Amygdala (tissue), 56 donors: ENCODE measurements at places on chromosomes 1 and 21.

DNA sequence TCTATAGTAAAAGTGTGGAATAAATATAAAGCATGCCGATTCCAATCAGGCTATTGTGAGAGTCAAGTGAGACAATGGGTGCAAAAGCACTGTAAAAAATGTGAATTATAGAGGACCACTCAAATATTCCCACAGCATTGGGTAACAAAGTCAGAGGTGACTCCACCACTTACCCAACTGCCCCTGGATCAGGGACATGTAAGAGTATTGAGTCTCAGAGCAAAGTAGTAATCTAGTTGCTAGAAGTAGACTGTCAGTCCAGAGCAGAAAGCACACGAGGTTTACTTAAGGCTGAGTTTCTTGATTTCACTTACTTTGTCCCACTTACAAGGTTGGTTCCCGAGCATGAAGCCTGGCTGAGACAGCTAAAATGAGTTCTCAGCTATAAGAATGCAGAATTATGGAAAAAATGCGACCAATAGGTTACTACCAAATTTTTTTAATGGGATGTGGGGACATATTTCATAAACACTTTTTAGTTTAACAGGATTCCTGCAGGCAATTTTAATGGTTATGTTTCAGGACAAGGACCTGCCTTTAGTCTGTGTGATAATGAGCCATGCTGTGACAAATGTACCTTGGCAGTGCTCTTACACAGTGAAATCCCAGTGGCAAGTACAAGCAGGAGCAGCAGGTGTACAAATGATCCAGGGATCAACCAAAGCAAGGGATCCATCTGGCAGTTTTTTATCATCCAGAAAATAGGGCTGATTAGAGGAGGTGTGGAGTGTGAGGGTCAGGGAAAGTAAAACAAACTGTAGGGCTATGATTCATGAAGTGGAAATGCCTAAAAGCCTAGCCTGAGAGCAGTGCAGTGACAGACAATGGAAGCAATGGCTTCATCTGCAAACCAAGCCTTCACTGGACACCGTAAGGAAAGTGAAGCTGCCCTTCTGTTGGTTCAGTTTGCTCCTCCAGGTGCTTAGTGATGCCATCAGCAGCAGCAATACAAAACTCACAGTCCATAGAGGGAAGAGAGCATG is 156.2 kb upstream of the SPAG17 start:
- no peak for DNase-seq

GRCh38 chr1:25922056-25922970 is 16.1 kb upstream of the STMN1 start:
- peak; percentile 66 for DNase-seq

DNA sequence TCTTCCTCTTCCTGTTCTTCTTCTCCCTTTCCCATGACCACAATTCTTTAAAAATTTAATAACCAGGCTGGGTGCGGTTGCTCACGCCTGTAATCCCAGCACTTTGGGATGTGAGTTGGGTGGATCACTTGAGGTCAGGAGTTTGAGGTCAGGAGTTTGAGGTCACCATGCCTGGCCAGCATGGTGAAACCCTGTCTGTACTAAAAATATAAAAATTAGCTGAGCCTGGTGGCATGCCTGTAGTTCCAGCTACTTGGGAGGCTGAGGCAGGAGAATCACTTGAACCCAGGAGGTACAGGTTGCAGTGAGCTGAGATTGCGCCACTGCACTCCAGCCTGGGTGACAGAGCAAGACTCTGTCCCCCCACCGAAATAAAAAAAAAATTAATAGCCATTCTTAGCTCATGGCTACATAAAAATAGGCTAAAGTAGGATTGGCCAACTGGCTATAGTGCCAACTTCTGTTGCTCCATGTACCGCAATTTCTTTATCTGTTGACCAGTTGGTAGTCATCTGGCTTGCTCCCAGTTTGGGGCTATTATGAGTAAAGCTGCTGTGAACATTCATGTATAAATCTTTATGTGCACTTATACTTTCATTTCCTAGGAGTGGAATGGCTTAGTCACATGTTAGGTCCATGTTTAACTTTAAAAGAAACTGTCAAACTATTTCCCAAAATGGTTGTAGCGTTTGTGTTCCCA is 136.3 kb downstream of the PEX14 start:
- DNase-seq = no peak

DNA sequence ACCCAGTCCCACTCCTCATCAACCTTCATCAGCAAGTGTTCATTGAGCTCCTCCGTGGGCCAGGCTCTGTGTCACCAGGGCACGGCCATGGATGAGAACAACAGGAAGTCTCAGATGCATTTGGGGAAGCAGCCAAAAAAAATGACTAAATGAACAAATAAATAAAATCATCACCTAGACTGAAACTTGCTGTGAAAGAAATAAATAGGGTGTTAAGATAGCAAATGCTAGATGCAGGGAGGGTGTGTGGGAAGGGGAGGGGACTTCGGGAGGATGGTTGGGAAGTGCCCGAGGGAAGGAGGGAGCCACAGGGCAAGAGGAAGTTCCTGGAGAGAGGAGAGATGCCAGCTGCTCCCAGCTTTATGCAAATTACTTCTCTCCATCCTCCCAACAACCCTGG is 696.7 kb downstream of the PTPRU start:
- DNase-seq = no peak

DNA sequence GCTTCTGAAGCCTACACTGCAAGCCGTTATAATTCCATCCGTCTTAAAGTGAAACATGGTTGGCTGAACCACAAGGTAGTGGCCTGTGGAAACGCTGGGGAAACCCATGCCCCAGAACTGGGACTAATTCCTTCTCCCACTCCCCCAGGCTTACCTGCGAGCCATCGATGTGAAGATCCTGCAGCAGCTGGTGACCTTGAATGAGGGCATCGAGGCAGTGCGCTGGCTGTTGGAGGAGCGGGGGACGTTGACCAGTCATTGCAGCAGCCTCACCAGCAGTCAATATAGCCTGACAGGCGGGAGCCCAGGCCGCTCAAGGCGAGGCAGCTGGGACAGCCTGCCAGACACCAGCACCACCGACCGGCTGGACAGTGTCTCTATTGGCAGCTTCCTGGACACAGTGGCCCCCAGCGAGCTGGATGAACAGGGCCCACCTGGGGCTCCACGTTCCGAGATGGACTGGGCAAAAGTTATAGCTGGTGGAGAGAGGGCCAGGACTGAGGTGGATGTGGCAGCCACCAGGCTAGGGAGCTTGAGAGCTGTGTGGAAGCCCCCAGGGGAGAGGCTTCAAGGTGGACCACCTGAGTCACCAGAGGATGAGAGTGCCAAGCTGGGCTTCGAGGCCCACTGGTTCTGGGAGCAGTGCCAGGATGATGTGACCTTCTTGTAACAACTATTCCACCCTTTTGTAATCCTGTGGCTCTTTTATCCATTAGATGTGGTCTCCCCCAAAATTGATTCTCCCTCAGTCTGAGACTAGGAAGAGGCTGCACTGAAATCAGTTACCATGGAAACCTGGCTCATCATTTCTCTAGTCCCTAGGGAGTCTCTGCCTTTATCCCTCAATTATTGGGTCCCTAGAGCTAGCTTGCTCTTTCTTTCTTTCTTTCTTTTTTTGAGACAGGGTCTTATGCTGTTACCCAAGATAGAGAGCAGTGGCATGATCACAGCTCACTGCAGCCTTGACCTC is 16.7 kb downstream of the LURAP1 start:
- DNase-seq = no peak

DNA sequence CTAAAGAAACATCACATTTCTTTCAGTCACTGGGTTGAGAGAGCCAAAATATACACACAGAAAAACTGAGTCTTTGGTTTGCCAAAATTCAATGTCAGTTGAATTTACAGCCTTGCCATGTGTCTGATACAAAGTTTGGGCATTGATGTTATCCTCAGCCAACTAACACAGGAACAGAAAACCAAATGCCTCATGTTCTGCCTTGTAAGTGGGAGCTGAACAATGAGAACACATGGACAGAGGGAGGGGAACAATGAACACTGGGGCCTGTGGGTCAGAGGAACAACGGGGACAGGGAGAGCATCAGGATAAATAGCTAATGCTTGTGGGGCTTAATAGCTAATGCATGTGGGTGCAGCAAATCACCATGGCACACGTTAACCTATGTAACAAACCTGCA is 39.6 kb upstream of the C21orf91 start:
- DNase-seq = no peak

DNA sequence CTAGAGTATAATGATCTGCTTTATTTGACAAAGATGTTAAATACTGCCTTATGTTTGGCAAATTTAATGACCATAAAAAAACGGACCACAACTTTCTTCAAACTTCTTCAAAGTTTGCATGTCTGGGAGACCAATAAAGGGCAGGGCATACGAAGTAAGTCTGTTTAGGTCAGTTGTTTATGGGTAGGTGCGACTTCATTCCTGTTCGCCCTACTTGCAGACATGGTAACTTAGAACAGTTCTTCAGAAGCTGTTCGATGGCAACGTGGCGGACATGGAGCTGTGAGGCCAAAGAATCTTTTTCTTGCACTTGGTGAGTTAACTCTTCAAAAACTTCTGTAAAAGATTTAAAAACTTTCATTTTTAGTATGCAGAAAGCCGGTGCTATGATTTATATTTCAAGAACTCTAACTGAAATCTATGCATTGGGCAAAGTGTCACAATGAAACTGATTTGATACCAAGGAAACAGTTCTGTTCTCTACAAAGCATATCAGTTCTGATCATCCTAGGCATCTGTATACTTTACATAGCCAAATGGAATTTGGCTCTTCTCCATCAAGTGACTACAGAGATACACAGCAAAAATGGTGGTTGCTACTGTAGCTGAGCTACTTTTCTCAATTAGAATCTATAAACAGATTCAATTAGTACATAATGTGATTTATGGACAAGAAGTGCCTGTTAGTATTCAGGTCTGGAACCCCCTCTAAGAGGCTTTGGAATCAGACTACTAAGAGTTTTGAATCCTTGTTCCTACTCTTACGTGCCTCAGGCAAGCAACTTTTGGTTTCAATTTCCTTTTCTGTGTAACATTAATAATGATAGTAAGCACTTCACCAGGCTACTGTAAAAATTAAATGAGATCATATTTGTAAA is 25.7 kb downstream of the C21orf91 start:
- no peak for DNase-seq

GRCh38 chr21:23471877-23472276 is 2135.4 kb downstream of the MRPL39 start:
- no peak for DNase-seq

- DNase-seq = no peak
Observed at GRCh38 chr1:216332003-216332402, 91.2 kb downstream of the USH2A start.

GRCh38 chr1:211612786-211613107 is 33.8 kb upstream of the SLC30A1 start:
- no peak for DNase-seq

GRCh38 chr1:47405697-47406096 is 10.4 kb upstream of the FOXE3 start:
- DNase-seq = no peak

GRCh38 chr21:36423771-36424433 is 38.7 kb downstream of the CHAF1B start:
- DNase-seq = no peak

DNA sequence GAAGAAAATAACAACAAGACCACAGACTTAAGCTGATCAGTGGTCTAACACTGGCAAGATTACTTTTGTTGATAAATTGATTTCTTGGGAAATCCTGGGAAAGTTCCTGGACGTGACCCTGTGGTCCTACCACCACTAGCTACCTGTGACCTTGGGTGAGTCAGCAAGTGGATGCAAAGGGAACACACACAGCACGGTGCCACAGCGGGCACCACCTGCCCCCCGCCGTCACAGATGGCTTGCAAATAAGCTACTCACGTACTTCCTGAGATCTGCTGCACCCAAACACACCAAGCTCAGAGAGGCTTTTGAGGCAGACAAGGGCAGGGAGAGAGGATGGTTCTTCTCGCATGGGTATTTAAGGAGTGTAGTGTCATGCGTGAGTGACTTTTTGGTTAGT is 12.7 kb downstream of the CFAP298 start:
- no peak for DNase-seq

GRCh38 chr1:171636141-171636540 is 14.1 kb downstream of the MYOCOS start:
- no peak for DNase-seq

GRCh38 chr21:27590271-27590670 is 623.4 kb upstream of the ADAMTS5 start:
- DNase-seq = no peak

GRCh38 chr21:34336756-34337391 is 26.9 kb upstream of the KCNE2 start:
- no peak for DNase-seq

DNA sequence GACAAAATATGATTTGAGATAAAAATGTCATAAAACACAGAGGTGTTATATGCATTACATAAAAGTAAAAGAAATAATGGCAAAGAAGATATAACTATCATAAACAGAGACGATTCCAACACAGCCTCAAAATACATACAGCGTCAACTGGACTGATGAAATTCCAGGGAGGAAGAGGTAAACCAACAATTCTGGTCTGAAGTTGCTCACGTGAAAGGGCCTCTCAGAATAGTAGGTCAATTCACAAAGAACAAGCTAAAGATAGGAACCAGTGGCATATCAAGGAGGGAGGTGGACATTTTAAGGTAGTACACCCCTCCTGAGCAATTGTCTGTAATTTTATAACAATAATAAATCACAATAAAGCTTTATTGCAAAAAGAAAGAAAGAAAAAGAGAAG is 18.6 kb downstream of the SLC2A5 start:
- DNase-seq = no peak

DNA sequence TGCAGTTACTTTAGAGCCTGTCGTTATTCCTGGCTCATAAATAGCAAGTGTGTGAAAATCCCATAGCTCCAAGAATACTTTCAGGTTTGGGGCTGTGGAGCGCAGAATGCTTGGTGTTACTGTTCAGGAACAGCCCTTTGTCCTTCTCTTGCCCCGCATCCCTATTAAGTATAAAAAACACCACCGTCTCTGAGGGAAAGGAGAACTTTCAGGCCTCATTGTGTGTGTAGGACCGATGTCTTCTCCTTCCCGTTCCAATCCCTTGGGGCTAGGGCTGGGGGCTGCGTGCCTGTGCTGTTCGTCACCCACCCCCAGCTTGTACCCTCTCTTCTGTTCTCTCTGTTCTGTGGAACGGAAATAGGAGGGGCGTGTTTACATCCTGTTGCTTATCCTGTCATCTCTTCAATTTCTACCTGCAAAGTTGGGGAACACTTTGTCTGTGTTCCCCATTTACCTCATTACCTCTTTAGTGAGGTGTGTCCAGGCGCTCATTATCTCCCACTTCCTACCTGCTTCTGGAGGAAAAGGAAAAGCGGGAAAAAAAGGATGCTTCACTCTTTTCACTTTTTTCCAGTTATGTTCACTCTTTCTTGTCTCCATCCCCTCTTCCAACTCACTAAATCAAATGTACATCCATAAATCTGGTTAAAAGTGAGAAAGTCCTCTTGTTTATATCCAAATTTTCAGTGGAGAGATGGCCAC is 788 bp upstream of the TXNIP start:
- no peak for DNase-seq

DNA sequence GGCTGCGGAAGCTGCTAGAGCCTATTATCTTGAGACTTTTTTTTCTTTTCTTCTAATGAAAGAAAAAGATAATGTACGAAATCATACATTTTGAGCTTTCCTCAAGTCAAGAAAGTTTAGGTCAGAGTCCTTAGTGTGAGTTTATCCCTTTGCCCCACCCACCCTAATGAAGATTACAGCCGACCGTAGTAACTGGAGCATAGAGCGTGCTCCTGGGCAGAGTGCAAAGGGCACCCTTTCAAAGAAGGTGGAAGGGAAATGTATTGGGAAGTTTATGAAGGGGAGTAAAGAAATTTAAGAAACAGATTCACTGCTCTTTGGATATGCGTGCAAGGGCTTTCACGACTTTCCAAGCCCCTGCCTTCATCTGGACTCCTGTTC is 17.2 kb downstream of the GNG12 start:
- DNase-seq = no peak

- DNase-seq = no peak
Observed at GRCh38 chr1:236508593-236509027, 15.2 kb upstream of the LGALS8 start.
